Tibial nerve (tissue), 4 donors: ENCODE measurements at places on chromosomes 16 and 17.
A peak's percentile ranks its signal among the peaks of the same experiment; 100 is the strongest.

GRCh38 chr17:79609673-79610645 lies 892 bp downstream of the RBFOX3 start:
- H3K36me3 ChIP-seq, result no peaks in the 10 kb centered on the region
- no peaks in the 10 kb centered on the region for H3K4me1 ChIP-seq
- no peak overlapping the region for H3K27ac ChIP-seq
- H3K27me3 ChIP-seq, result peaks cover 82% of the 10 kb centered on the region

DNA sequence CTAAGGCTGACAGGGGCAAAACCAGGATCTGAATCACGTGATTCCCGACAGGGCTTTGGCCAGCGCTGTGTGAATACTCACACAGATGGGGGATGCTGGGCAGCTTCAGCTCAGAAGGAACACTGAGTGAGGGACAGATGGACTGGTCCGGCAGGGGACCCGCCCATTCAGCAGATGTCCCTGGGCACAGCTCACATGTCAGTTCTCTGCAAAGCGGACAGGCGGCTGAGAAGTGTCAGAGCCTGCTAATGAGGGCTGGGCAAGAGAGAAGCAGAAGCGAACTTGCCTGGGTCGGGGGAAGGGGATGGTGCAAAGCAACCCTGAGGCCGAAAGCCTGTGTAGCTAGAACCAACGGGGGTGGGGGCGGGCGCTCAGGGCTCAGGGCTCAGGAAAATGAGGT lies 11.9 kb upstream of the GLIS2 start:
- no peak for DNase-seq
- H3K4me1 ChIP-seq, result peaks cover 13% of the 10 kb centered on the region
- no peak overlapping the region for H3K4me3 ChIP-seq
- H3K27me3 ChIP-seq, result no peaks in the 10 kb centered on the region
- H3K27ac ChIP-seq, result no peak overlapping the region

DNA sequence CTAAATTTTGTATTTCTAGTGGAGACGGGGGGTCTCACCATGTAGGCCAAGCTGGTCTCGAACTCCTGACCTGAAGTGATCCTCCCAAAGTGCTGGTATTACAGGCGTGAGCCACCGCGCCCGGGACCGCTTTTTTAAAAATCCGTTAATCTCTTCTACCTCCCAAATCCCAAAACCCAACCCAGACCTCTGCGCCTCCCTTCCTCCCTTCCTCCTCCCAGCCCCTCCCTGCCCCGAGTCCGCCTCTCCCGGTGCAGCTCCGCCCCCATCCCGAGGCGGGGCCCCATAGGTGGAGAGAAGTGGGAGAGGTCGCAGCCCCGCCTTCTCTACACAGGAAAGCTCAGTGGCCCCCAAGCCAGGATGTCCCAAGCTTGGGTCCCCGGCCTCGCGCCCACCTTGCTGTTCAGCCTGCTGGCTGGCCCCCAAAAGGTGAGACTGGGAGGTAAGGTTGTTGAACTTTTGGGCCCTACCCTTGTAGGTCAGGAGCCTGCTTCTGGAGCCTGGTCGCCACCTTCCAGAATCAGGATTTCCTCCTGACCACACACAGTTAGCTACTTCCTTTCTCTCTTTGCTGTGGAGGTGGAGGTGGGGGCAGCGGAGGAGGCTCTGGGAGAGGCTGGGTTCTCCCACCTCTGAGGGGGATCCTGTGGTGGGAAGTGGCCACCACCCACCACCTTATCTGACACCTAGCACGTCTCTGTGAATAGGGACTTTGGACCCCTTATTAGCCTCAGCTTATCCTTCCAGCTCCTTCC lies at the start of gene TMEM92:
TSS of gene TMEM92 (plus strand) at position 325 of the 755 bp plus-strand sequence. CDS start at position 361, 36 bp downstream.
- peaks cover 45% of the 10 kb centered on the region for H3K4me1 ChIP-seq
- peak within 1 kb of the TSS; percentile 83 for H3K27ac ChIP-seq
- no peak for DNase-seq
- peaks cover 6% of the 10 kb centered on the region for H3K27me3 ChIP-seq

- no peaks in the 10 kb centered on the region for H3K27me3 ChIP-seq
- peak overlapping the region; percentile 87 for H3K27ac ChIP-seq
- no peak for DNase-seq
Measured at GRCh38 chr16:75265911-75266701, 14.7 kb upstream of the BCAR1 start.

GRCh38 chr16:25707982-25708583 lies 16.3 kb downstream of the HS3ST4 start:
- no peak for DNase-seq
- H3K4me1 ChIP-seq, result no peaks in the 10 kb centered on the region
- no peak overlapping the region for H3K27ac ChIP-seq

- H3K36me3 ChIP-seq, result no peaks in the 10 kb centered on the region
- no peak overlapping the region for H3K27ac ChIP-seq
- DNase-seq, result no peak
- no peak overlapping the region for H3K4me3 ChIP-seq
- no peaks in the 10 kb centered on the region for H3K27me3 ChIP-seq
Measured at GRCh38 chr17:73249700-73250099, 12.0 kb downstream of the CPSF4L start.

- no peak overlapping the region for H3K27ac ChIP-seq
- no peak overlapping the region for H3K4me3 ChIP-seq
- no peaks in the 10 kb centered on the region for H3K27me3 ChIP-seq
- H3K36me3 ChIP-seq, result no peaks in the 10 kb centered on the region
Measured at GRCh38 chr16:50684823-50685461, 3.8 kb upstream of the SNX20 start.

- DNase-seq, result no peak
- H3K4me3 ChIP-seq, result no peak overlapping the region
- H3K27me3 ChIP-seq, result no peaks in the 10 kb centered on the region
- no peak overlapping the region for H3K27ac ChIP-seq
- H3K36me3 ChIP-seq, result no peaks in the 10 kb centered on the region
- no peaks in the 10 kb centered on the region for H3K4me1 ChIP-seq
Measured at GRCh38 chr17:5516060-5516792, 29.9 kb downstream of the MIS12 start.

- no peaks in the 10 kb centered on the region for H3K27me3 ChIP-seq
- DNase-seq, result no peak
- H3K4me3 ChIP-seq, result no peak overlapping the region
- no peak overlapping the region for H3K27ac ChIP-seq
- no peaks in the 10 kb centered on the region for H3K4me1 ChIP-seq
Measured at GRCh38 chr16:64964126-64964540, 157.7 kb downstream of the CDH11 start.

GRCh38 chr16:74053826-74054225 lies 242.8 kb upstream of the PSMD7 start:
- H3K4me1 ChIP-seq, result no peaks in the 10 kb centered on the region
- no peaks in the 10 kb centered on the region for H3K36me3 ChIP-seq
- no peak overlapping the region for H3K4me3 ChIP-seq
- H3K27ac ChIP-seq, result no peak overlapping the region
- DNase-seq, result no peak

- no peaks in the 10 kb centered on the region for H3K27me3 ChIP-seq
- no peak within 1 kb of the TSS for H3K4me3 ChIP-seq
- no peak for DNase-seq
Measured at GRCh38 chr16:75726390-75726789, at the start of gene CPHXL. TSS of gene CPHXL (minus strand) at chr16:75726490. CDS start at chr16:75726442, 48 bp downstream.

DNA sequence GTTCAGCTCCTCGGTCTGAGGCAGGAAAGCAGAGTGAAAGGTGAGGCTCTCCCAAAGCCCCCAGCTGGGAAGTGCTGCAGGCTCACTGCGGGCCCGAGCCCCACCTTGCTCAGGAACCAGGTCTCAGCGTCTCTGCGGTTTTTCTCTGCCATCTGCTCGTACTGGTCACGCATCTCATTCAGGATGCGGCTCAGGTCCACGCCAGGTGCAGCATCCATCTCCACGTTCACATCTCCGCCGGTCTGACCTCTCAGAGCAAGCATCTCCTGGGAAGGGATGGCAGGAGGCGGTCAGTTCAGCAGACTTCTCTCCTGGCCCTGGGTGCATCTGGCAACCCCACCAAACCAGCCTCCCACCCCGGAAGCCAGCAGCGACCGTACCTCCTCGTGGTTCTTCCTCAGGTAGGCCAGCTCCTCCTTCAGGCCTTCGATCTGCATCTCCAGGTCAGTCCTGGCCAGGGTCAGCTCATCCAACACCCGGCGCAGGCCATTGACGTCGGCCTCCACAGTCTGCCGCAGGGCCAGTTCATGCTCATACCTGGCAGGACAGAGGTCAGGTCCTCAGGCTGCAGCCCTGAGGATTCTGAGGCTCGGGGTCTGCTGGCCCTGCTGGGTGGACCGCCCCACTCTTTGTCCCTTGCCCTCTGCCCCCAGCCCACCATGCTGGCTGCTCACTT lies 1.5 kb downstream of the KRT16 start:
- H3K36me3 ChIP-seq, result no peaks in the 10 kb centered on the region
- no peak overlapping the region for H3K27ac ChIP-seq
- no peaks in the 10 kb centered on the region for H3K4me1 ChIP-seq
- no peak for DNase-seq
- no peak overlapping the region for H3K4me3 ChIP-seq

DNA sequence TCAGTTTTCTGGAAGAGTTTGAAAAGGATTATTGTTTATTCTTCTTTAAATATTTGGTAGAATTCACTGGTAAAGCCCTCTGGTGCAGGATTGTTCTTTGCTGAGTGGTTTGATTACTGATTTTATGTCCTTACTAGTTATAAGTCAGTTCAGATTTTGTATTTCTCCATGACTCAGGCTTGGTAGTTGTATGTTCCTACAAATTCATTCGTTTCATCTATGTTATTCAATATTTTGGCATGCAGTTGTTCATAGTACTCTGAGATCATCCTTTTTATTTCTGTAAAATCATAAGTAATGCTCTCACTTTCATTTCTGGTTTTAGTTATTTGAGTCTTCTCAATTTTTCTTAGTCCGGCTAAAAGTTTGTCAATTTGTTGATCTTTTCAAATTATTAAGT lies 58.1 kb upstream of the CRYM start:
- no peaks in the 10 kb centered on the region for H3K36me3 ChIP-seq
- no peaks in the 10 kb centered on the region for H3K27me3 ChIP-seq
- H3K4me3 ChIP-seq, result no peak overlapping the region
- no peak for DNase-seq
- no peaks in the 10 kb centered on the region for H3K4me1 ChIP-seq
- no peak overlapping the region for H3K27ac ChIP-seq

DNA sequence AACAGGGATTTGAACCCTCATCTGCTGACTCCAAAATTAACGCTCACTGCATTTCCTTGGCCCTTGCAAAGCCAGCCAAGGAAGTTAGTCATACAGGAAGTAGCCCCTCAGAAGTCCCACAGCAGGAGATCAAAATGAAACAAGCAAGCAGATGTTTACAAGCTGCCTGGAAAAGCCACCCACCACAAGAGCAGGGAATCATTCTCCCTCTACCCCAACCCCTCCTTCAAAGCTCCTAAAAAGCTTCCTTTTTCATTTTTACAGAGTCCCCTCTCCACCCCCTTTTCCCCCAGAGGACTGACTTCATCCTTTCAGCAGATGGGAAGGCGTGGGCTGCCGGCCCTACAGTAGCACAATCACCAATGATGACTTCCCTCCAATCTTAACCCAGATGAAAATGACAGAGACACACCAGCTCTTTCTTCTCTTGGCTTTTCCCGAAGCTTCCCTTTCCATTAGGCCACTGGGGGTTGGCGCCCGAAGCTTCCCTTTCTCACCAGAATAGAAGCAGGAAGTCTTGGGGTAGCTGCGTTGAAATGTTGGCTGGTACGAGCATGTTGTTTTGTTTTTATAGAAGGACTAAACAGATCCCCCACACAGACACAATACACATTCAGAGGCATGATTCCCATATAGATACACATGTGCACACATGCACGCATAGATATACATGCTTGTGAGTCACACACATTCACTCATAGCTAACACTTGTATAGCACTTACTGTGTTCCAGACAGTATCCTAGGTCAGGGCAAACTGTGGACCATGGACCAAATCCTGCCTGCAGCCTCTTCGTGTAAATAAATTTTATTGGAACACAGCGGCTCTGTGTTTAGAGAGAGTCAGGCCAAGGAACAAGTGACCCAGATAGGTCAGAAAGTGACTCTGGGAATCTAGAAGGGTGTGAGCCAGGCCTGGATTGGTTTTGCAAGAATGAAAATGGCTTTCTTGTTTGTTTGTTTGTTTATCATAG lies 17.4 kb downstream of the ITPRIPL2 start:
- DNase-seq, result no peak
- peaks cover 23% of the 10 kb centered on the region for H3K4me1 ChIP-seq
- H3K27me3 ChIP-seq, result no peaks in the 10 kb centered on the region
- peak overlapping the region; percentile 77 for H3K27ac ChIP-seq
- H3K36me3 ChIP-seq, result no peaks in the 10 kb centered on the region

GRCh38 chr17:50130559-50131305 lies 772 bp upstream of the SAMD14 start:
- no peak overlapping the region for H3K27ac ChIP-seq
- peaks cover 18% of the 10 kb centered on the region for H3K36me3 ChIP-seq
- no peaks in the 10 kb centered on the region for H3K27me3 ChIP-seq
- peaks cover 22% of the 10 kb centered on the region for H3K4me1 ChIP-seq

DNA sequence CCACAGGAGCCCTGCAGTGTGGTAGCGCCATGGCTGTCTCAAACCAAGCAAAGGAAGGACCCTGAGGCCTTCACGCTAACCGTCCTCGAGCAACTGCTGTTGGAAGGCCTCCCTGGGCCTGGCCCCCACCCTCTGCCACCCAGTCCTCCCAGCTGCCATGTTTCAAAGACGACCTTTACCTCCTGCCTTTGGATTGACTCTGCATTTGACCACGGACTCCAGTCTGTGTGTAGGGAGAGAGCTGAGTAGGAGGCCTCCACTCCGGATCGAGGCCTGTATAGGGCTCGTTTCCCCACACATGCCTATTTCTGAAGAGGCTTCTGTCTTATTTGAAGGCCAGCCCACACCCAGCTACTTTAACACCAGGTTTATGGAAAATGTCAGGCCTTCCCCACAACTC lies 24.3 kb downstream of the PLCD3 start:
- H3K4me1 ChIP-seq, result peaks cover 6% of the 10 kb centered on the region
- no peak for DNase-seq
- peak overlapping the region; percentile 76 for H3K27ac ChIP-seq
- no peaks in the 10 kb centered on the region for H3K27me3 ChIP-seq
- H3K36me3 ChIP-seq, result peaks cover 2% of the 10 kb centered on the region

DNA sequence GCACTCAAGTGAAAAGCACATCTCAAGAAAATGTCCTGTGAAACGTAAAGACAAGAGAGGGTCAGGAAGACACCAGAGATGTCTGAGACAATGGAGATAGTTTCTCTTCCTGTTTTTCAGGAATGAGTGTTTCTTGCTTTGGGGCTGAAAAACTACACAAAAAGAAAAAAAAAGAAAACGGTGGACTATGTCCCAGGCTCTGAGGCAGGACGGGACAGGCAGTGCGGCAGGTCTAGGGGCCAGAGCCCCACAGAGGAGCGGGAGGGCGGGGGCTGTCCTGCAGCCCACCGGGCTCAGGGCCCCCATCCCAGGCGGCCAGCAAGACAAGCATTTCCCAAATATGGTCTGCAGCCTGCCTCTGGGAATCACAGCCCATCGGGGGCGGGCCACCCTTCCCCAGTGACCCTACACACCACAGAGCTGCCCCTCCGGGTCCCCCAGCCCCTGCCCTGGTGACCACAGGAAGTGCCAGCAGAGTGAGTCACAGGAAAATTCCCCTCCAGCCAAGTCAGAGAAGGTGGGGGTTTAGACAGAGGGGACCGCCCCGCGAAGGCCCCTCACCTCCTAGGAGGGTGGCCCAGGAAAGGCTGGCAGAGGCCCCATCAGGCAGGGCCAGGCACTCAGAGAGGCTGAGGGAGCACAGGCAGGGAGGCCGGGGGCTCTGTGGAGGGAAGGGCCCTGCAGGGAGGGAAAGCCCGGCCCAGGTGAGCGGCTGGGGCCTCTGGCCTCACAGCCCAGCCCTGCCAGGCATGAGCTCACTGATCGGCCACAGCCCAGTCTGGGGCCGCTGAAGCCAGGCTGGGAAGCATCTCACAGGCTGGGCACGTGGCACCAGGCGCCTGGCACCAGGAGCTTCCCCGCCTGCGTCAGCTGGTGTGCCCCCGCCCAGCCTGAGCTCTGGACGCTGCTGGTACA lies 6.3 kb downstream of the BCAR1 start:
- H3K27me3 ChIP-seq, result no peaks in the 10 kb centered on the region
- peaks cover 54% of the 10 kb centered on the region for H3K4me1 ChIP-seq
- peak; percentile 65 for DNase-seq
- H3K4me3 ChIP-seq, result peak overlapping the region; percentile 18
- peak overlapping the region; percentile 93 for H3K27ac ChIP-seq
